ENCODE measurements at places on chromosomes 6 and 20. TPM values are rescaled to one million over a fixed set of nuclear protein-coding genes. Genes with fewer than 3 reads are reported as not detected.

DDO gene
- not detected for total RNA-seq

RXRB gene
- 62.6 TPM for total RNA-seq

DNA sequence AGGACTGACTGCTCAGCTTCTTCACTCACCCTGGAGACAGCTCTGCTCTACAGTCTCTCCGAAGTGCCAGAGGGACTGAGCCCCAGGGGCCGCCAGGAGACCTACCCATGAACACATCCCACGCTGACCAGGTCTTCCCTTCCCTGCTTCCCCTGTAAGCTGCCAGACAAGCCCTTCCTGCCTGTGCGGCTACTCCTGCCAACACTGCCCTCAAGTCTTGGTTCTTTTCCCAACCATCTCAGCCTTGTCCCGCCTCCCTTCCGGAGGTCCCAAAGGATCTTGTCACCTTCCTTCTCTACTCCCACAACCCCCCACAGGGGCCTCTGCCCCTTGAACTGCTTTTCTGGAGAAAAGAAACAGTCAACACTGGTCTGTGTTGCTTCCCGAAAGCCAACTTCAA, 15.0 kb downstream of the CPNE5 start:
- no peak for DNase-seq

- no peak for DNase-seq
Measured at GRCh38 chr6:14459315-14459714, 341.7 kb downstream of the CD83 start.

GRCh38 chr20:33079259-33079658, at the start of gene BPIFB4:
TSS of gene BPIFB4 (plus strand) at chr20:33079643. CDS start at chr20:33081527, 1,884 bp downstream.
- no peak for DNase-seq

- no peak for DNase-seq
Measured at GRCh38 chr20:9629831-9630230, 115.4 kb downstream of the LAMP5 start.

DNA sequence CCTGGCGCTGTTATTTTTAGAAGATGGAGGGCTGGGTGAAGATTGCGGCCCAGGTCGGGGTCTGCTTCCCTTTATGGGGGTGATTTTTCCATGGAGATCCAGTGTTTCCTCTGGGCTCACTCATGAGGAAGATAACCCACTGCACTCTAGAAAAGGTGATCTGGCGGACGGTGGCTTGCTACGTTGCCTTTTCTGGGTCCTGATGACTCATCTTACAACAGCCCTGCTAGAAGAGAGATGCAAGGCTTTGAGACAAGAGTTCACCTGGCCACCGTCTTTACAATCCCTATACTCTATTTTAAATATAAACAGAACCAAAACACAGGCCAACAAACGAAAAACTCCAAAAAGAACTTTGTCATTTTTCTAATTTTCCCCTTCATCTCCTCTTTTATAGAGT, 182.1 kb upstream of the EXOC2 start:
- no peak for DNase-seq

STX11 gene
- total RNA-seq, result 30.1 TPM

GRCh38 chr20:14219801-14220461, 117.5 kb downstream of the FLRT3 start:
- no peak for DNase-seq

ID1 gene
- 9.4 TPM for total RNA-seq

DNA sequence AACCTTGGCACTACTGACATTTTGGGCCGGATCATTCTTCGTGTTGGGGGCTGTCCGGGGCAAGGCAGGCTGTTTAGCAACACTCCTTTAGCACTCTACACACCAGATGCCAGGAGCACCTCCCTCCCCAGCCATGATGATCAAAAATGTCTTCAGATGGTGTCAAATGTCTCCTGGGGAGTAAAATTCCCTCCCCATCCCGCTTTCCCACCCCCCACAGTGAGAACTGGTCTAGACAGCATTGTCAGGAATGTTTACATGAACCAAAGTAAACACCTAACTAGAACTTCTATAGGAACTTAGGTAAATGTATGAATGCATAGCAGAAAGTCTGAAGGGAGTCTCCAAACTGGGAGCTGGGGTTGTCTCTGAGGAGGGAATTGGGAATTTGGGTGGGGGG, 70.0 kb upstream of the TOP1 start:
- no peak for DNase-seq

- no peak for DNase-seq
Measured at GRCh38 chr6:3455147-3455568, 1.7 kb downstream of the SLC22A23 start.

- DNase-seq, result no peak
Measured at GRCh38 chr6:108166664-108167448, 1.0 kb downstream of the NR2E1 start.

GRCh38 chr6:170010665-170011203, 259.3 kb downstream of the ERMARD start:
- DNase-seq, result no peak

DNA sequence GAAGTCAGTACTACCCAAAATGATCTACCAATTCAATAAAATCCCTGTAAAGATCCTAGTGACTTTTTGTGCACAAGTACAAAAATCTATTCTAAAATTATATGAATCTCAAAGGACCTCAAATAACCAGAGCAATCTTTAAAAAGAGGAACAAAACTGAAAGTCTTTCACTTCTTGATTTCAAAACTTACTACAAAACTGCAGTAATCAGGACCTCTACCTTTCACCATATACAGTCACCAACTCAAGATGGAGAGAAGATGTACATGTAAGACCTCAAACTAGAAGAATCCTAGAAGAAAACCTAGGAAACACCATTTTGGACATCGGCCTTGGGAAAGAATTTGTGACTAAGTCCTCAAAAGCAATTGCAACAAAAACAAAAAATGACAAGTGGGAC, 109.5 kb upstream of the CD93 start:
- DNase-seq, result no peak

- no peak for DNase-seq
Measured at GRCh38 chr6:118263921-118264486, 284.1 kb upstream of the PLN start.

- DNase-seq, result no peak
Measured at GRCh38 chr6:43849844-43850243, 79.8 kb downstream of the VEGFA start.

- DNase-seq, result no peak
Measured at GRCh38 chr6:90547991-90548390, 38.9 kb downstream of the MAP3K7 start.

- DNase-seq, result no peak
Measured at GRCh38 chr6:36297051-36297450, 27.2 kb downstream of the PNPLA1 start.

- DNase-seq, result no peak
Measured at GRCh38 chr6:122651031-122651430, 40.8 kb downstream of the PKIB start.

DNA sequence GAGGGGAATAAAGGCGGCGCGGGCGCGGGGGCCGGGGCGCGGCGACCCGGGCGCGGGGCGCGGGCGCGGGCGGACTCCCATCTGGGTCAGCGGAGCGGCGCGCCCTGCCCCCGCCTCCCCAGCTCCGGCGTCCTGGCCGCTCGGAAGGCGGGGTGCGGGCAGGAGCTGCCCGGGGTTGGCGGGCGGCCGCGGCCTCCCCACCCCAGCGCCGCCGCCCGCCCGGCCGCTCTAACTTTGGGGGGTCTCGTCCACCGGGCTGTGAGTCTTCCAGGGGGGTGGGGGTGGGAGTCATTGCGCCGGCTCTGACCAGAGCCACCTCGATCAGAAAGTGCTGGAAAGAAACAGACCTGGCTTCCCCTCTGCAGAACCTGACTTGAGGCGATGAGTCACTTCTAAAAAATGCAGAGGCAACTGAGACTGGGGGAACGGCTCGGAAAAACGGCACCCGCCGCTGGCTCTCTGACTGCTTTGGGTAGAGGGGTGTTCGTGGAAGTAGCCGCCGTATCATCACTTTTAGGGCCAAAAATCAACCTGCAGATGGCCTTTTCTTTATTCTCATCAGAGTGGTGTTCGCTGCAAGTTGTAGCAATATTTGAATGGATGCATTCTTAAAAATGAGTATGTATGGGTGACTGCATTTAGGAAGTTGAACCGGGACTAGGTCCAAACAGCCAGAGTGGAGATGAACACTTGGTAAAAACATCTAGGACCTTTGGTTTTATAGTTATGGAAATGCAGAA, 667 bp downstream of the CAP2 start:
- DNase-seq, result no peak

GRCh38 chr20:53734006-53734688, 140.5 kb upstream of the ZNF217 start:
- DNase-seq, result no peak

DNA sequence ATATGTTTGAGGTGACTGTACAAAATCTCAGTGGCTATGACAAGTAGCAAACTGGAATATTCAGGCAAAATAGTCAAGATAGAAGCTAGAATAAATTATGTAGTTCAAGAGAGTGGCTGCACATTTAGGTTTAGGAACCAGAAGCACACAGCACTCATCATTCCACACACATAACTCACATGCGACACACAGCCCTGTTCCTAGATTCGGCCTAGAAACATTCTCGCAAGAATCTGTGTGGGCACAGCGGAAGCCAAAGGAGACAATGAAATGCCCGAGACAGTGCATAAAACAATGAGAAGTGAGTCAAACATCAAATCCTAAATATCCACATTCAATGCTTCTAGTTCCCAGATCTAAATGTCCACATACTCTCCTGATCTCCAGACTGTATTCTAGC, 9.5 kb upstream of the SUPT3H start:
- no peak for DNase-seq

DNA sequence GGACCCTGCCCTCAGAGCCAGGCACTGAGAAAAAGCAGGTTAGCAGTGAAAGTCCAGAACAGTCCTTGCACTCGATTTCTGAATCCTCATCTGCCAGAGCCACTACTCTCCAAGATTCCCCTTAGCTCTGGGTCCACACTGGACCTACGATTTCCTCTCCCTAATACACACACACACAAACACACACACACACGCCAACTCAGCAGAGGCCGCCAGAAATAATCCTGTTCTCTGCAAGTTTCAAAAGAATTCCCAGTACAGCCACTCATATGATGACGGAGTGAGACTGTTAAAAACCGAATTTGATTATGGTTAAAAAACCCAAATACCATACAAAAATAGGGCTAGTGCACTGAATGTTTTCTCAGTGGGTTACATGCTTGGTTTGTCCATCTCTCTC, 90.8 kb downstream of the GMPR start:
- no peak for DNase-seq

- no peak for DNase-seq
Measured at GRCh38 chr20:23368316-23369071, 6.5 kb downstream of the GZF1 start.

DNA sequence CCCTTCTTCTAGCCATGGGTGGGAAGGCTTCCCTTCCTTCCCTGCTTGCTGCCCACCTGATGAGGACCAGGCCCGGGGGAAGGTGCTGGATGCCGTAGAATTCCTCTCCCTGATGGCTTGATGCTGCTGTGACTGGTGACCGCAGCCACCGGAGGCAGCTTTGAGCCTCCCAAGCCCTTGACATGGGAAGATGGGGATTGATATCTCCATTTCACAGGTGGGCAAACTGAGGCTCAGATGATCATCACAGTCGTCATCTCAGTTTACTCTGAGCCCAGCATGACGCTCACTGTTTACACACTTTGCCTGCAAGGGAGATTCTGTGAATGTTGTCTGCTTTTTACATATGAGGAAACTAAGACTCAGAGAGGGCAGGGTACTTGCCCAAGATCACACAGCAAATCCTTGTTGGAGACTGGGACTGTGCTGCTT, 43.9 kb downstream of the SRC start:
- no peak for DNase-seq

DNA sequence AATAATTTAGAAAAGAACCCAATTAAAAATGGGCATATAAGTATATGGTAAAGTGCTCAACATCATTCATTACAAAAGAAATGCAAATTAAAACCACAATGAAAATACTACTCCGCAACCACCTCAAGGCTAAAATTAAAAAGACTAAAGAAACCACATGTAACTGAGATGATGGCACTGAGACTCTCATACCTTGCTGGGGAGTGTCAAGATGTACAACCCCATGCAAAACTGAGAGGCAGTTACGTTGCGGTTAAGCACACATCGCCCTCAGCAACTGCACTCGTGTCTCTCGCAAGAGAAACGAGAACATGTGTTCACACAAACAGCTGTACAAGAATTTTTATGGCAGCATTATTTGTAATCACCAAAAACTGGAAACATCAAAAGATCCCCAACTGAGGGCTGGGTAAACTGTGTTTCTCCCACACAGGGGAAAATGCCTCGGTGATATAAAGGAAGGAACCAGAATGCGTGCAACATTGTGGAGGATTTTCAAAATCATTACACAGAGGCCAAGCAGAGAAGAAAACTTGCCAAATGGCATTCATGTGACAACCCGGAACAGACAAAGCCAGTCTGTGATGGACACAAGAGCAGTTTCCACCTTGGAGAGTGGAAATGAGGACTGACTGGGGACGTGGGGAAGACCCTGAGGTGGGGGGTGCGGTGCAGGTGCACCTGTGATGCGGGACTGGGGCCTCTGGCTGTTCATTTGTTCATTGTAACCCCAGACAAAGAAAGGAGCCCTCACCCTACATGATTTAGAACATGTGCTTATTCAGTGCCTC, 144.9 kb downstream of the WDR27 start:
- DNase-seq, result no peak

DNA sequence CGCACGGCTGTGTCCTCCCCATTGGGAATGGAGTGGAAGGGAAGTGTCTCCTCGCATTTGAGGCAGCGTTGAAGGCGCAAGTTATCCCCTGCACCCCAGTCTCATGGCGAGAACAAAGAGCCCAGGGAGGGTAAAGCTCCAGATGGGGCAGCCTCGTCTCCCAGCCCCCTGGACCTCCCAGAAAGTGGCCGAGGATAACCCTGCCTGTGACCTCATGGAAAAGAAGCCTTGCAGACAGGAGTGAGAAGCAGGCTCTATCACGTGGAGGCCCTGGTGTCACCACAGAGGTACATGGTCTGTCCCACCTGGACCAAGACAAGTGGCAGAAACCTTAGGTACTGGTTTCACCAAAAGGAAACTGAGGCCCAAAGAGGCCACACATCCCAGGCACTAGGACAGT, 134.8 kb upstream of the RPS6KA2 start:
- DNase-seq, result no peak

DNA sequence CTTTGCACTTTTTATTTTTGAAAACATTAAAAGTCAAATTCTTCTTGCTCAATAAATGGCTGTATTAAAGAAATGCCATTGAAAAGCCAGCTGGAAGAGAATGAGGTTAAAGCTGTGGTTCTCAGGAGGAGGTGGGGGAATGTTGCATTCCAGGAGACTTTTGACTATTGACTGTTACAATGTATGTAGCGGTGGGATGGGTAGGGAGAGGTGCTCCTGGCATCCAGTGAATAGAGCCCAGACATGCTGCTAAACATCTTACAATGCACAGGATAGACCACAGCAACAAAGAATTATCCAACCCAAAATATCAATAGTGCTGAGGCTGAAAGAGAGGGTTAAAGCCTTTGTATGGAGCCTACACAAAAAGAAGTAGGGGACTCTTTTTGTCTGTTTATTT, 295.9 kb downstream of the NKAIN2 start:
- no peak for DNase-seq

DNA sequence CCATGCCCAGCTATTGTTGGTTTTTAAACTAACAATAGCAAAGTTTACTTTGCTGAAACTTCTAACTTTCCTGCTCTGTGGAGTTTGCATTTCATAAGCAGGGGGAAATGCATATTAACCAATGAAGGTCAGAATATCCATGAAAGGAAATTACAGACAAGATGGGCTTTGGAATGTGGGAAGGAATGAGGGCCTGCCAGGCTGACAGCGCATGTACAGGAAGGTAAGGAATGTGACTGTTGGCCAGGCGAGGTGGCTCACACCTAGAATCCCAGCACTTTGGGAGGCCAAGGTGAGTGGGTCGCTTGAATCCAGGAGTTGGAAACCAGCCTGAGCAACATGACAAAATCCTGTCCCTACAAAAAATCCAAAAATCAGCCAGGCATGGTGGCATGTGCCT, 49.6 kb downstream of the CDK5RAP1 start:
- DNase-seq, result no peak
